Mesendoderm (in vitro differentiated cells): ENCODE measurements at places on chromosomes 11 and 22.

DNA sequence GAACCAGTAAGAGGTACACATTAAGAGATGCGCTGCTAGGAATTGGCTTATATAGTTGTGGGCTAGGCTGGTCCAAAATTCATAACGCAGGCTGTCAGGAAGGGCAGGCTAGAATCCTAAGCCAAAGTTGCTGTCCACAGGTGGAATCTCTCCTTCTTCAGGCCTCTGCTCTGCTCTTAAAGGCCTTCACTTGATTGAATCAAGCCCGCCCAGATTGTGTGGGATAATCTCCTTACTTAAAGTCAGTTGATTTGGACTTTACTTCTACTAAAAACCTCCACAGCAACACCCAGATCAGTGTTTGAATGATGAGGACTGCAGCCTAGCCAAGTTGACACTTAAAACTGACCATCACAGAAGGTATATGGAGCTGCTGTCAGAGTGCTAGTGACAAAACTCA is 68.8 kb downstream of the LRRC32 start:
- no peak for DNase-seq

DNA sequence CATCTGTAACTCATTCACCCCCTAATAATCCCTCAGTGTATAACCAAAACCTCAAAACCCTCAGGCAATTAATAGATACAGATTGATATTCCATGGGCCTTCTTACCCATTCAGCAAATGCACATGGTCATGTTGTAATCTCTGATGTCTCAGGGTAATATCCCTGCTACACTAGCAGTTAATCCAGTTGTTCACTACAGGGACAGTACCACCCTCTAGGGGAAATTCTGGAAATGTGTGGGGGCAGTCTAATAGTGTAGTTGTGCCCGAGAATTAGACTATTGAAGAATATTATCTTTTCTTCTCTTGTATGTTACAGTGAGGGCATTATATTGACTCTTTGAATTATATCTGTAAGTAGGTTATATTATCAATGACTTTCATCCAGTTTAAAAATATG is 175.4 kb downstream of the CWF19L2 start:
- DNase-seq: no peak

- DNase-seq: no peak
These were observed 87.7 kb upstream of the SLC25A18 start for GRCh38 chr22:17475318-17476230.

GRCh38 chr22:46357711-46358520 is 22.4 kb downstream of the TRMU start:
- DNase-seq: no peak

- DNase-seq: no peak
These were observed 2.0 kb downstream of the SF3A1 start for GRCh38 chr22:30354644-30355043.

DNA sequence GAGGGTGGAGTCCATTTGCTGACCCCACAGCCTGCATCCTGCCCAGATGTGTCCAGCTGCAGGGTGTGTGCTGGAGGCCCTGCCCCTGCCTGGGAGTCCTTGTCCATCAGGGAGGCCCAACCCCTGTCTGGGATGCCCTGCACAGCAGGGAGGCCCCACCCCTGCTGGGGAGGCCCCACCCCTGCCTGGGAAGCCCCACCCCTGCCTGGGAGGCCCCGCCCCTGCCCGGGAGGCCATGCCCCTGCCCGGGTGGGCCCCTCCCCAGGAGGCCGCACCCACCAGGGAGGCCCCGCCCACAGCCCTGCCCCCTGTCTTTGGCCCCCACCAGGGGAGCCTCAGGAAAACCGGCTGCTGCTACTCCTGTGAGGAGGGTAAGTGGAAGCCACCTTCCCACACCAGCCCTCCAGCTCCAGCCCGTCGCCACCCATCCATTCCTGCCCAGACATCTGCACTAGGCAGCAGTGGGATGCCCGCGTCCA is 37.2 kb downstream of the MUC5B start:
- peak; percentile 22 for DNase-seq

GRCh38 chr22:33401291-33401690 is 343.1 kb upstream of the SYN3 start:
- no peak for DNase-seq

DNA sequence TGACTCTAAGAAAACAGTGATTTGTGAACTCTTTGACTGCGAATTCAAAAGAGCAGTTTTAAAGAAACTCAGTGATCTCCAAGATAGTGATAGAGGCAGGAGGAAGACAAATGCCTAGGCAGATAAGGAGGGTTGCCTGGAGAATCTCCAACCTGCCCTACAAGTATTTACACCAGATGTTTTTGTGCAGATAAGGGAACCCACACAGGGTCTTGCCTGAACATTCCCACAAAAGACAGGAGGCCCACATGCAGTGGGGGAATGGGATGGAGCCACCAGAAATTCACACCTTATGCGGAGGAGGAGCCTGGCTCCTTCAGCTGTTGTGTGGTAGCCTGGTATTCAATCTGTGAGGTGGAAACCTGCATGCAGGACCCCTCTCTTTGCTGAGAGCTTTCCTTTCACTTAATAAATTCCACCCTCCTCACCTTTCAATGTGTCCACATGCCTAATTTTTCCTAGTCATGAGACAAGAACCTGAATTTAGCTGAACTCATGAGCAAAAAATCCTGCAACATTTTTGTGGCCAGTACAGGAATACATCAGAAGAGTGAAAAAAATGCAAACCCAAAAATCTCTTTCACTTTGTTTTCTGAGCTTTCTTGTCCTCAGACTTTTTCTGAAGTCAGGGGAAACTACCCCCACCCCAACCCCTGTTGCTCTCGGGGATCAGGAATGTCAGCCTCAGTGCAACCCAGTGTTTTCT is 8.1 kb upstream of the GLYAT start:
- DNase-seq: peak; percentile 57

DNA sequence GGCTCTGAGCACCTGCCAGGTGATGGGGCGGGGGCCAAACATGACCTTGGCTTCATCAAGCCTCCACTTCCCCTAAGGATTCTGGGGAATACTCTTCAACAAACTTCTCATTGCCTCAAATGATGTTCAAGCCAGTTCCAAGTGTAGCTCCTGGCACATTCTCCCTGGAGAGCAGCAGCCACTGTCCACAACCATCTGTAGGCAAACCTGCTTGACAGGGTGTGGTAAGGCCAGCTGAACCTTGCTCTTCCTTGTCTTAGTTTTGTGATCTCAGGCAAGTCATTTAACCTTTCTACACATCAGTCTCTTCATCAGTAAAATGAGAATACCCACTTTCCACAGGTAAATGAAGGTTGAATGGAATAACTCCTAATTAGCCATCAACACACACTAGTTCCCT is 323.3 kb downstream of the TENM4 start:
- DNase-seq: no peak

DNA sequence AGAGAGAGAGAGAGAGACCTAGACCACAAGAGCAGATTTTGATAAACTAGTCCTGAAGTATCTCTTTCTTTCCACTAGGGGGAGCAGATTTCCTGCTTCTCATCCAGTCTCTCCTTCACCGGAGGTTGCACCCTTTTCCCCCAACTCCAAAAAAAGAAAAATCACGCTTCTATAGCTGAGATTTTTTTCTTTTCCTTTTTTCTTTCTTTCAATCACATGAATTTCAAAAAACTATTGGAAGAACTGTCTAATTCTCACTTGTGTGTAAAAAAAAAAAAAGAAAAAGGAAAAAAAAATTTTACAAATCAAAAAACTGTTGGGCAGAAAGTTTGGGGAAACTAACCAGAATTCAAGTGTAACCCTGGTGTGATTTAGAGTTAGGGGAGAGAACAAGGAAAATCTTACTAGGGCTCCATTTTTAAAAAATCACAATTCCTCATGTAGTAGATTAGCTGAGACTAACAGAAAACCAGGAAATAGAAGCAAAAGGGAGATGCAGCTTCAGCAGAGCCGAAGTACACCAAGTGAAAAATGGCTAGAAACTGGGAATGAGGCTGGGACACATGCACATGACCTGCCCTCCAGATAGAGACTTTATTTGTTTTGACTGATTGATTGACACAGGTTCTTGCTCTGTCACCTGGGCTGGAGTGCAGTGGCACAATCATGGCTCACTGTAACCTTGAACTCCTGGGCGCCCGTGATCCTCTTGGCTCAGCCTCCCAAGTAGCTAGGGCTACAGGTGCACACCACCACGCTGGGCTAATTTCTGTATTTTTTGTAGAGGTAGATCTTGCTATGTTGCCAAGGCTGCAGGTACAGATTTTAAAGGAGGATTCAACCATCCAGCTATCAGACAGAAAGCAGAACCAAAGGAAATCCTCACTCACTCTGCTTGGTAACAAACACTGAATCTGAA is 27.1 kb downstream of the SDHD start:
- DNase-seq: peak; percentile 76

GRCh38 chr11:69239641-69240040 is 54.3 kb upstream of the MYEOV start:
- no peak for DNase-seq

- peak; percentile 81 for DNase-seq
These were observed 298.3 kb downstream of the NTM start for GRCh38 chr11:131668500-131669400.

GRCh38 chr11:17846852-17847453 is 112.4 kb downstream of the KCNC1 start:
- peak; percentile 39 for DNase-seq

- DNase-seq: peak; percentile 51
These were observed 3.4 kb downstream of the SCGB1D4 start for GRCh38 chr11:62295504-62295903.

DNA sequence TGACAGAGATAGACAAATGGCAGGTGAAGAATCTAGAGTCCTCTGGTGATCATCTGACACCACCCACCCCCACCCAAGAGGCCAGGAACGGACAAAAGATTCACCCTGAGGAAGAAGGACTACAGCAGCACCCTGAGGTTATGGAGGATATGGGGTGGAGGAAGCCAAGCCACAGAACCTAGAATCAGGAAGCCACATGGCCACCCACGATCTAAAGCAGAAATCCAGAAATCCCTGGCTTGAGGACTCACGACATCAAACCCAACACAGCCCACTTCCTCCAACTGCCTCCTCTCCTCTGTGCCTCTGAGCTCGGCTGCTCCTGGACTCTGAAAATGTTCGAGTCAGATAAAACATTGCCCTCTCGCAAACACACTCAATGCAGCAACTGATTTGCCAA is 364.3 kb downstream of the SHANK2 start:
- DNase-seq: no peak

DNA sequence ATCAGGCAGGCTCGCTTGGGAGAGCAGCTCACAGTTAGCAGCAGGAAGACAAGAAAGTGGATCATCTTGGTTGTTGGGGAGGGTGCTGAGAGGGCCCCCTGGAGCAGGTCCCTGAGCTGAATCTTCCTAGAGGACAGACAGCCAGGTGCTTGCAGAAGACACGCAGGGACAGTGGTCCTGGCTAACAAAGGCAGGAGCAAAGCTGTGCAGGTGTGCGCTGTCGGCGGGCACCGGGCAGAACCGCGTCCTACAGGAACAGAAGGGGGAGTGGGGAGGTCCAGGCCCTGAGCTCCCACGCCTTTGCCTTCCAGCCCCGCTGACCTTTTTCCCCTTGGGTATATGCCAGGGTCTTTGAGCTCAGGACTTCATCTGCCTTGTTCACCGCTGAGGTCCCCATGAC is 30.1 kb upstream of the PARVB start:
- no peak for DNase-seq

DNA sequence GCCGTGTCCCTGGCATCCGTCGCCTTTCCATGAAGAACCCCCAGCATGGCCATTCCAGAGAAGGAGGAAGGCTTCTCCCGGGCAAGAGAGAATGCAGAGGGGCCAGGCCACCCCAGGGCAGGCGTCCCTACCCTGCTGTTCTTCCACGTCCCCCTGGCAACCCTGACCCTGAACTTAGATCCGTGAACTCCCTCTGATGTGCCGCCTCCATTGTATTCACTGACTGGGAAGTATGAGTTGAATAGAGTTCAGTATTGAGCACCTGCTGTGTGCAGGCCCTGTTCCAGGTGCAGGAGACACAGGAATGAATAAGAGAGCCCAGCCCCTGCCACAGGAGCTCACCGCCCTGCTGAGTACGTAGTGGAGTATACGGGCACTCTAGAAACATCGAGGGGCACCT is 29.1 kb upstream of the RELT start:
- DNase-seq: no peak

- DNase-seq: no peak
These were observed 323.7 kb downstream of the LUZP2 start for GRCh38 chr11:24820541-24820940.

DNA sequence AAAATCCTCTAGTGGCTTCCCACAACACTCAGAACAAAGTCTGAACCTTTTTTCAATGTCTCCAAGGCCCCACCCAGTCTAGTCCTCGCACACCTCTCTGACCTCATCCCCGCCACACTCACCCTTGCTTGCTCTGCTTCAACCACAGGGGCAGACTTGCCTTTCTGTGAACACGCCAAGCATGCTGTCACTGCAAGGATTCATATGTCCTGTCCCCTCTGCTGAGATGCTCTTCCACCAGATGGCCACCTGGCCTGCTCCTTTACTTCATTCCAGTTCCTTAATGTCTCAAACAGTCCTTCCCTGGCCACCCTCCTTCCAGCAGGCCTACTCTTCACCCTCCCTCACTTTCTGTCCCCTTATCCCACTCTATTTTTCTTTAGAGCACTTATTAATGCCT is 60.6 kb upstream of the ARHGAP20 start:
- peak; percentile 57 for DNase-seq

DNA sequence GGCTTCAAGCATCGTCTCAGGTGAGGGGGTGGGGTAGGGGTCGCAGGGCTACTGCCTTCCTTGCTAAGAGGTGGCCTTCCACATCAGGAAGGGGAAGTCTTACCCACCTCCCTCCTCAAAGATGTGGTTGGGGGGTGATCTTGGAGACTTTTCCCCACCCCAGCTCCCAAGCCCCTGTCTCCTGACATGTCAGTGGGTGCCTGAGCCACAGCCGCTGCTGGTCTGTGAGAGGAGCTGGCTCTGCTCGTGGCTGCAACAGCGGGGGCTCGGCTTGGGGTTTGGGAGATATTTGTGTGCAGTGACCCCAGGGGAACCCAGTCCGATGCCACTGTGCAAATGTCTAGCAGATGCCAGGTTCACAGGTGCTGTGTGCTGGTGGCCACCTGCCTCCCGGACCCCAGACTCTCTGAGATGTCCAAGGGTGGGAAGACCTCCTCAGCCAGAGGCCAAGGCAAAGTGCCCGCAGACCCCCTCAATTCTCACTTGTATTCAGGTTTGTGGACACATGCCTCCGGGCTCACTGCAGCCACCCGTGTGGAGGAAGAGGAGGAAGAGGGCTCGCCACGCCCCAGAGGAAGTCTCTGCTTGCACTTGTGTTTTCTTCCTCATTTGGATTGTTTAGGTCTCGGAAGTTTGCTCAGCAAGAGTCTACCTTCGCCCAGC is 1.9 kb downstream of the KCNQ1 start:
- DNase-seq: no peak

- DNase-seq: no peak
These were observed 60.9 kb upstream of the NECTIN1 start for GRCh38 chr11:119789766-119790407.

GRCh38 chr11:91312541-91312940 is 912.1 kb upstream of the FAT3 start:
- no peak for DNase-seq

DNA sequence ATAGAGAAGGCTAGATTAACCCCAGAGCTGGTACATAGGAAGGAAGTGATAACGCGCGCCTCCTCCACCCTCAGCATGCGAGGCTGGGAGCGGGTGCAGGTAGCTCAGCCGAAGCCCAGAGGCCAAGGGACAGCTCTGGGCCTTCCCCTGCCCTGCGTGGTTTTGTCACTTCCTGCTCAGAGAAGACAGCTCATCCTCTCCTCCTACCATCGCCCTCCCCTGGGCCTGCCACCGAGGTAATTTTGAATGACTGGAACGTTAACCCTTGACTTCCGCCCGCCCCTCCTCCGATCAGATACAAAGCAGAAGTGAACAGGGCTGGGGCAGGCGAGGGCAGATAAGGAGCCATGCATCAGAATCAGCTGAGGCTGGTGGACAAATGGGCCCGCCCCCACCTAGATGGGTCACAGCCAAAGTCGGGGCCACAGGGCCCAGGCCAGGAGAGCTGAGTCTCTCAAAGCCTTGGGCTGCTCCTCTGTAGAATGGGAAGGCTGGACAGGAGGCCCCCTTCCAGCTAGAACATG is 1.6 kb downstream of the RAC2 start:
- peak; percentile 71 for DNase-seq
